ENCODE measurements at places on chromosomes 3 and 15.

GRCh38 chr3:25610779-25611178 lies 53.9 kb downstream of the TOP2B start:
- DNase-seq: no peak

GRCh38 chr3:58697561-58697960 lies 31.0 kb upstream of the FAM3D start:
- no peak for DNase-seq

DNA sequence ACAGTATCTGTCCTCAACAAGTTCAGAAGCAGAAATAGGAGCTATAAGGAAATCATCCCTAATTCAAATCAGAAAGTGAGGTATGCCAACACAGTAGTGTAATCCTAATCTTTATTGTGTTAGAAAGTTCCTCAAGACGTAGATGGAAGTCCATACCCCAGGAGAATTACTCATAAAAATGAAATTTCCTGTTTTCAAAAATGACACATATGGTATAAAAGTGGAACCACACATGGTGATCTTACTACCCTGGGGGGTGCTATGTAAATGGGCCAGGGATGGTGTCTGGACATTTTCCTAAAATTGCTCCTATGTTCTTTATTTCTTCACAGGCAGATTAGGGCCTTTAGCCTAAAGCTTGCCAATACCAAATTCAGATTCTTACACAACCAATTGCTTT lies 204.1 kb downstream of the ARRDC4 start:
- DNase-seq: no peak

GRCh38 chr15:66323312-66323928 lies 30.1 kb downstream of the DIS3L start:
- no peak for DNase-seq

- DNase-seq: no peak
These were observed 65.3 kb downstream of the CHAC1 start for GRCh38 chr15:41018534-41018933.

DNA sequence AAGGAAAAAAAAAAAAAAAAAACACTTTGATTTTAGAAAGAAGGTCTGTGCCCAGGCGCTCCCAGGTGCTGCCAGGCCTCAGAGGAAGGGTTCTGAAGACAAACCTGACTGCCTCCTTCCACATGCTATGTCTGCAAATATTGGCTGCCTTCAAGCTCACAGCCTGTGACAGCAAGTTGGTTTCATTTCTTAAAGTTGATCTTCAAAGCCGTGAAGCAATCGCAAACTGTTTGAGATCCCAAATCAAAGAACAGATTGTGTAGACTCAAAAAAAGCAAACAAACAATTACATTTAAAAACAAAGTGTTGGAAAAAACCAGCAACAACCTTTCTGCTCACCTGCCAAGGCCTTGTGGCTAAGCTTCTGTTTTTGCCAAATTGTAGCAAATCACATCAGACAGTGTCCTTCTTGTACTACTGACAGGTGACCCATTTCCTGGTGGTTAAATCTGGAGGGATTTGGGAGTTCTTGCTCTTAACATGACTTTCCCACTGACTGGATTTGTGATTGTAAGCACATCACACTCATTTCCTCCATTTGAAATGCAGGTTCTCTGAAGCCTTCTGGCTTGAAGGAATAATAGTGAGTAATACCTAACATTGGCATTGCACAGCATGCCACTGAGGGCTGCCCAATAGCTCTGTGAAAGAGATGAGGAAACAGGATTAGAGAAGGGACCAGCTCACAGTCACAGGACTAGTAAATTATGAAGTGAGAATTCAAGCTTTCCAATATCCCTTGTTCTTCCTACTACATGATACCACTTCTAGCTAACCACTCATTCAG lies 502.4 kb downstream of the LPP start:
- DNase-seq: no peak

GRCh38 chr3:13274125-13274524 lies 146.0 kb downstream of the NUP210 start:
- DNase-seq: no peak

DNA sequence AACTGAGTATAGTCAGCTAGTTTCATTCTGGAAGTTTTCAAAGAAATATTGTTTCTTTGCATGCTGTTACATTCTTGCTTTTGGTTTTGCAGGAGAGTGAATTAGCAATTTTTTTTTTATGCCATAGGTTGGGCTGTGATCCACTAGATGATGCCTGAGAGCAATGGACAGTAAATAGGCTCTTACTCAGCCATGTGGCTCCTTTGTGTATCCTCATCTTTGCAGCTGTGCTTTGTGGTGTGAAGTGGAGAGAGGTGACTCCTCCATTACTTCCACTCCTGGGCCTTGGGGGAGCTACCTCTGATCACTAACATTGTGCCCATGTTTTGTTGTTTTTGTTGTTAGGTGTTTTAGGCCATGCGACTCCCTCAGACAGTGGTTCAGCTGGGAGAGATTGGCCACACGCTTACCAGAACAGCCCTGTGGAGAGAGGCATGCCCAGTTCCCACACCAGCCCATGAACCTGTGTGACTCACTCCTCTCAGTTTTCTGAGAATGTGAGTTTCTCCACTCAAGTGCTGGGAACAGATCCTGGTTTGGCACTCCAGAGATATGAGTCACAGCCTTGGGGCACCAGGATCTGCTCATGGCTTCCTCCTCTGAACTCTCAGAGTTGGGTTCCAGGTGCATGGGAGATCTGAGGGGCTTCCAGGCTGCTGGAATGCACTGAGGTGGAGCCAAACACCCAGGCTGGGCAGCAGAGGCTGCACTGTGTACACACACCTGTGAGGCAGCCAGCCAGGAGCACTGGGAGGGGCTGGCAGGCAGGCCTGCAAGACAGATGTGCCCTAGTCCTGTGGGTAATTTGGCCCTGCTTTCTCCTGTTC lies 785.3 kb downstream of the ROBO2 start:
- no peak for DNase-seq

DNA sequence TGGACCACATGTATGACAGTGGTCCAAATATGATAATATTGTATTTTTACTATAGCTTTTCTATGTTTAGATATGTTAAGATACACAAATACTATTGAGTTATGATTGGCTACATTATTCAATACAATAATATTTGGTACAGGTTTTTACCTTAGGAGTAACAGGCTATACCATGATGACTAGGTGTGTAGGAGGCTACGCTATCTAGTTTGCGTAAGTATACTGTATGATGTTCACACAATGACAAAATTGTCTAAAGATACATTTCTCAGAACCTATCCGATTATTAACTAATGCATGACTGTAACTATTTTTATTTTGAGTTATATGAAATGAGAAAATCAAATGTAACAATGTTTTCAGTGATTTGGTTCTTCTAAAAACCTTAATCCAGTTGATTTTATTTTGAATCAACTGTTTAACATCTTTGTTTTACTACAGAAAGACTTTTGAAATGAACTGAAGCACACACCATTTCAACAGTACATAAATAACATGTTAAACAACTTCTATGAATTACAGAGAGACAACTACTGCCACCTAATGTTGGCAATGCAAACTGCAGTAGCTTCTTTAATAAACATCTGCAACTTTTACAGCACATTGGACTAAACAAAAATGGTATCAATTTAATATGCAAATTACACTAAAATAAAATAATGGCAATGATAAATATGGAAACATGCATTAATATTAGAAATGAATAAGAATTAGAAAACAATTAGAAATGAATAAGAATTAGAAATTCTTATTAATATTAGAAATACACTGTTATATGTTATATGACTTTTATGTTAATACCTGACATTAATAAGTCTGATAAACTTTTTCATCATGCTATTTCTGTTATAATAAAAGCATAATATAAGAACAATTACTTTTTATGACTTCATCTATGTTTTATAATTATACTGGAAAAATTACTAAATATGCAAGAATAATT lies 255.7 kb downstream of the MBNL1 start:
- no peak for DNase-seq

- no peak for DNase-seq
These were observed 14.1 kb upstream of the GADL1 start for GRCh38 chr3:30908456-30909037.

DNA sequence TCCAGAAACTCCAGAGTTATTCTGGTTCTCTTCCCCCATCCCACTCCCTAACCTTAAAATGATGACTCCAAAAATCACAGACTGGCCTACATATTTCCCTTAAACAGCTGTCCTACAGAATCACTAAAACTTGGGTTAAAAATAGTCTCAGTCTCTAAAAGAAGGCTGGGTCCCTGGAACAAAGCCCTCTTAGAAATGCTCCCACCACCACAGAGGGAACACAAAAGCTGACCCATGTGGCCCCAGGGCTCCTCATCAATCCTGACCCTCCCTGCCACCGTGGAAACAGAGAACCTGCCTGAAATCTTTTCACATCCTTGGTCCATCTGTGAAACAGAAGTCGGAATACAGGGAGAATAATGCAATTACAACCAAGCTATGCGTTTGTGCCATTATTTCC lies 55.7 kb upstream of the DCLK3 start:
- DNase-seq: no peak

DNA sequence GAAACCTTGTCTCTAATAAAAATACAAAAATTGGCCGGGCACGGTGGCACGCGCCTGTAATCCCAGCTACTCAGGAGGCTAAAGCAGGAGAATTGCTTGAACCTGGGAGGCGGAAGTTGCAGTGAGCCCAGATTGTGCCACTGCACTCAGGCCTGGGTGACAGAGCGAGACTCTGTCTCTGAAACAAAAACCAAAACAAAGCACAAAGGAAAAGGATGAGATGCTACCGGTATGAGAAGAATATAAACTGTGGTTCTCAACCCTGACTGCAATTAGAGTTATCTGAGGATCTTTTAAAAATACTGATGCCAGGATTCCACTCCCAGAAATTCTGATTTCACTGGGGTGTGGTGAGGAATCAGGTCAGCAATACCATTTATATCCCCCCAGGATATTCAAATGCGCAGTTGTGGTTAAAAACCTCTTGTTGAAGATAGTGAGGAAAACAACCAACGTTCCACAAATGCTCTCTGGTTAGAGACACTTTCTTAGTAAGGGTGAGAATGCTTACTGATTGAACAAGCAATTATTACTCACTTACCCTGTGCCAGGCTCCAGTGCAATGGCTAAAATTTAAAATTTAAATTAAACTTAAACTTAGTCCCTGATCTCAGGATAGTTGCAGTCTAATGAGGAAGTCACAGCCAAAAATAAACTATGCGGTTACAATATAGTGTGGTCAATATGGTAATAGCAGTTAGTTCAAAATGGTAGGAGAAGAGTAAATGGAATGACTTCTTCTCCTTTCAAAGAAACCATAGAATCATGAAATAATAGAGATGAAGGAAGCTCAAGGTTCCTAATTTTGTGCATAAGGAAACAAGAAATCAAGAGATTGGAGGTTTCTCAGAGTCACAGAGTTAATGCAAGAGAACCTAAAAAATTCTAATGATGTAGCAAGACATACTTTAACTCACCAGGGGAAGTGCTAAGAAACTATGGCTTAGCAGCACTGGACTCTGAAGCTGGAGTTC lies 109.5 kb downstream of the SSR3 start:
- DNase-seq: no peak

GRCh38 chr3:193592841-193593667 lies at the start of gene OPA1:
Gene OPA1 (plus strand): TSS chr3:193593208. CDS start chr3:193593378, 170 bp downstream.
- peak; percentile 99 for DNase-seq

DNA sequence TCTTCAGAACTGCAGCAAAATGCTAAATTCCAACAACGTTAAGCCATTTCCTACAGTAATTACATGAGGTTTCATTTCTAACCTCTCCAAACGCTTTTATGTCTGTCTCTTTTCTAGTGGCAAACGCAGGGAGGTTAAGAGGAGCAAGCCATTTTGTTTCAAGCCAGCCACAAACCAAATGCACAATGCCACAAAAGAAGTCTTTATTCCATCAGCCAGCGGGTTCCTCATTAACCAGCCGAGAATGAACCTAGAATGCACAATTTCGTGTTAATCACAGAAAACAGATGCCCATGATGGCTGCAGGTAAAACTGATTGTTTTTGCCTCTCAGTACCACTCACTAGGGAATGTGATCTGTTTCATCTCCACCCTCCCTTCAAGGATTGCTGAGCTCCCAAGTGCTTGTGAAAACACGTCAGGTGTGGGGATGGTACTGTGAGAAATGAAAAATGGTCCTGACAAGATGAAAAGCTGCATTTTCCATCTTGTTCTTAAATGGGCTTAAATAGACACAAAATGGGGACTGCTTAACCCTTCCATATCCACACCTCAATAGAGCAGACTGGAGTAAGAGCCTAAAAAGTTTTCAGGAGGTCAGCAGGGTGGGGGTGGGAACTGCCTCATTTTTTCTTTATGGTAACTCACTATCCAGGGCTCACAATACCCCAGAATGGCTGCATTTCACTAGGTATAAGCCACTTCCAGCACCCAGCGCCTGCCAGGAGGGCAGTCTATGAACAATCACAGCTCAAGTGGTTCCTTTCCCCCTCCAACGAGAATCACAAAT lies 277.1 kb downstream of the MAGI1 start:
- DNase-seq: no peak

- peak; percentile 79 for DNase-seq
These were observed 187.3 kb downstream of the KCNAB1 start for GRCh38 chr3:156307704-156308103.

DNA sequence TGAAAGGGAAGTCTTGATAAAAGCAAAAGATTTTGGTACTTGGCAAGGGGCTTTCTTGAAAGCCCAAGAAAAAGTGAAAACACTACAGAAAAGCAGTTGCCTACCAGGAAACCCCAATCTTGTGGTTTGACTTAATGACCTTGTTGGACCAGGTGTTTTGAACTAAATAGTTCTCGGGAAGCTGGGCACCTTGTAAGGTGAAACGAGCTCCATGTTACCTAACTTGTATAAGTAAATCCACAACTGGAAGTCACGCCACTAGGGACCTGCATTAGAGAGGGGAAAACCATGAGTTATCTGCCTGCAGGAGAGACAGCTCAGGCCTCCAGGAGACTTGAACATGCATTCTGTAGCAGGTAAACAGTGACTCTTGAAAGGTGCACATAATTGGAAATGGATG lies 88.2 kb downstream of the GMPS start:
- no peak for DNase-seq

- no peak for DNase-seq
These were observed 680.5 kb downstream of the MECOM start for GRCh38 chr3:168983046-168983445.

DNA sequence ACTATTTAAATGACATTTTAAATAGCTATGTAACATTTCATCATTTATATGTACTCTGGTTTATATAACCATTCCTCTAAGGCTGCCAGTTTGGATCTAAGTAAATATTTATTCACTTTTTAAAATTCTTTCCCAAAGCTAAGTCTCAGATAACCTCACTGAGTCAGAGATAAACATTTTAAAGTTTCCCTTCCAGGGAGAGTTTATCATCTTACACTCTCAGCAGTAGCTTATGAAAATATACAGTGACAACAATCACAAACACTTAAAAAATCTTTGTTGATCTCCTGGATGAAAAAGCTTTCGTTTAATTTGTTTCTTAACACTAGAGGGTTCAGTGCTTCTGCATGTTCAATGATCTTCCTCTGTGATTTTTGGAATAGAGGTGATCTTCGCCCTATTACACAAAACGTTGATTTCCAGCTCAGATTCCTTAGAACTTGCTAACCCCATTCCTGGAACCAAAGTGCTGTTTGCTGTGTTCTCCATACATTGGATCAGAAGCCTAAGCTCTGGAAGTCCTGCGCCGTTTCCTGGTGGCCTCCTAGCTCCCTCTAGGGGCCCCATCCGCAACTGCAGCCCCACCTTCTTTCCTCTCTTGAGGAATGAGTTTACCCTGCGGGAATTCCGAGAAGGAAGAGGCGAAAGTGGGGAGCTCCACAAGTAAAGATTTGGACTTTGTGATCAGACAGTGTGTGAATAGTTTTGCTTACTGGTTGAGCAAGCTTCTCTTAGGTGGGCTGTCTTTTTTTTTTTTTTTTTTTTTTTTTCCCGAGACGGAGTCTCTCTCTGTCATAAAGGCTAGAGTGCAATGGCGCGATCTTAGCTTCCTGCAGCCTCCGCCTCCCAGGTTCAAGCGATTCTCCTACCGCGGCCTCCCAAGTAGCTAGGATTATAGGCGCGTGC lies 29.3 kb upstream of the SACM1L start:
- peak; percentile 84 for DNase-seq
